ENCODE measurements at places on chromosomes 12 and 14.

GRCh38 chr14:77286576-77286975 is 15.6 kb upstream of the NGB start:
- H3K36me3 ChIP-seq: peaks cover 3% of the 10 kb centered on the region
- no peaks in the 10 kb centered on the region for H3K27me3 ChIP-seq
- no peak overlapping the region for H3K27ac ChIP-seq
- no peak overlapping the region for H3K4me3 ChIP-seq
- no peak for DNase-seq

DNA sequence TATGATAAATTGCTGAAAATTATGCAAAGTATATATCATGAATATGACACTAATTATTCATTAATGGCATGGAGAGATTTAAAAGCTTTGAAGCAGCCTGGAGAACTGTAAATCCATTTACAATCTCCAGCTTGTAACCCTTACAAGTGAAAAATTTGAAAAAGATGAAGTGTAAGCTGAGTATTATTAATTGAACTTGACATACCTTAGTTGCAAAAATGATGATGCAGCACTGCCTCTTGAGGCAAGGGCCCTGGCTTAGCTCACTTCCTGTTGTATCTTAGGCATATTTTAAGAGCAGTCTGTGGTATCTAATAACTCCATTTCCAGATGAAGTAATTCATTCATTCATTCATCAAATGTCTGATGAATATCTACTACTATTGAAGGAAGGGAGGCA is 158.6 kb downstream of the ANO4 start:
- no peaks in the 10 kb centered on the region for H3K4me1 ChIP-seq
- H3K4me3 ChIP-seq: no peak overlapping the region
- no peak for DNase-seq
- H3K27me3 ChIP-seq: no peaks in the 10 kb centered on the region
- H3K36me3 ChIP-seq: no peaks in the 10 kb centered on the region

- no peak overlapping the region for H3K4me3 ChIP-seq
- no peaks in the 10 kb centered on the region for H3K27me3 ChIP-seq
- H3K4me1 ChIP-seq: peaks cover 6% of the 10 kb centered on the region
These were observed 47.2 kb downstream of the PEBP1 start for GRCh38 chr12:118183155-118183554.

- H3K4me3 ChIP-seq: no peak overlapping the region
- H3K27me3 ChIP-seq: no peaks in the 10 kb centered on the region
- no peaks in the 10 kb centered on the region for H3K4me1 ChIP-seq
- DNase-seq: no peak
These were observed 482.4 kb upstream of the SOX5 start for GRCh38 chr12:24431872-24432271.

- H3K4me1 ChIP-seq: peaks cover 53% of the 10 kb centered on the region
- no peak overlapping the region for H3K4me3 ChIP-seq
- H3K27me3 ChIP-seq: no peaks in the 10 kb centered on the region
- no peak for DNase-seq
- H3K36me3 ChIP-seq: no peaks in the 10 kb centered on the region
These were observed 2.9 kb downstream of the SCNN1A start for GRCh38 chr12:6372403-6373003.

DNA sequence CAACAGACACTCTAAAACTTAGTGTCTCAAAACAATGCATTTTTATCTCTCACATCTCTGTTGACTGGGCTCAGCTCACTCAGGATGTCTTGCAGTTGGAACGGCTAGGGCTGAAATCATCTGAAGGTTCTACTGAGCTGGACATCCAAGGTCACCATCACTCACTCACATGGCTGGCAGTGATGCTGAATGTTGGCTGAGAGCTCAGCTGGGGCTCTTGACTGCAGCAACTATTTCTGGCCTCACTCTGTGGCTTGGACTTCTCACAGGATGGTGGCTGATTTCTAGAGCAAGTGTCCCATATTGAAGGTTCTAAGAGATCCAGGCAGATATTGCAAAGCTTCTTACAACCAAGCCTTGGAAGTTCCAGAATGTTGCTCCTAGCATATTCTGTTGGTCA is 166.5 kb downstream of the ZFP36L1 start:
- H3K27ac ChIP-seq: no peak overlapping the region
- peaks cover 12% of the 10 kb centered on the region for H3K4me1 ChIP-seq
- DNase-seq: no peak
- peaks cover 14% of the 10 kb centered on the region for H3K27me3 ChIP-seq

GRCh38 chr12:39605501-39605900 is 14.1 kb downstream of the ABCD2 start:
- no peaks in the 10 kb centered on the region for H3K27me3 ChIP-seq
- no peak overlapping the region for H3K27ac ChIP-seq
- peaks cover 50% of the 10 kb centered on the region for H3K36me3 ChIP-seq
- peaks cover 23% of the 10 kb centered on the region for H3K4me1 ChIP-seq
- no peak for DNase-seq
- no peak overlapping the region for H3K4me3 ChIP-seq

- H3K27ac ChIP-seq: peak overlapping the region; percentile 70
- H3K27me3 ChIP-seq: no peaks in the 10 kb centered on the region
- H3K4me1 ChIP-seq: peaks cover 78% of the 10 kb centered on the region
- no peak overlapping the region for H3K4me3 ChIP-seq
- no peak for DNase-seq
These were observed 76.4 kb downstream of the BORCS5 start for GRCh38 chr12:12433203-12433731.

DNA sequence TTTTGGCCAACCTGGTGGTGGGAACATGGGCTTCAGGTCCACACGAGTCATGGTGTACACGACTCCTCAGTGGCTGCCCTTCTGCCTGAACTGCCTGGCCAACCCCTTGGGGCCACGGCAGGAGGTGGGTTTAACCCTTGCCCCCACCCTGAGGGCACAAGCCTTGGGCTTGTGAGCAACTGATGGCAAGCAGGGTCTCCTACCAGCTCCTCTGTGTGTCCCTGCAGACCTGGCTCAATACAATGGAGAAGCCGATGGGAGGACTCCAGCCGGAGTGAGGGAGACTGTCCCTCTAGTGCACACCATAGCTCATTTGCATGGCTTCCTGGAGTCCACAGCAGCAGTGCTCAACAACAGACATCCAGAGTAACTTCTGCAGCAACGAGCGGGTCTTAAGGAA is 28.0 kb downstream of the JAG2 start:
- no peaks in the 10 kb centered on the region for H3K27me3 ChIP-seq
- no peak overlapping the region for H3K4me3 ChIP-seq
- H3K27ac ChIP-seq: no peak overlapping the region
- no peaks in the 10 kb centered on the region for H3K4me1 ChIP-seq
- H3K36me3 ChIP-seq: no peaks in the 10 kb centered on the region

GRCh38 chr12:84816916-84817695 is 95.5 kb downstream of the SLC6A15 start:
- H3K27ac ChIP-seq: no peak overlapping the region
- H3K4me1 ChIP-seq: no peaks in the 10 kb centered on the region
- no peak overlapping the region for H3K4me3 ChIP-seq
- no peaks in the 10 kb centered on the region for H3K36me3 ChIP-seq

- no peak overlapping the region for H3K4me3 ChIP-seq
- H3K36me3 ChIP-seq: no peaks in the 10 kb centered on the region
- H3K27ac ChIP-seq: no peak overlapping the region
- H3K27me3 ChIP-seq: no peaks in the 10 kb centered on the region
These were observed 160.0 kb upstream of the E2F7 start for GRCh38 chr12:77225373-77225772.

- H3K36me3 ChIP-seq: no peaks in the 10 kb centered on the region
- H3K4me1 ChIP-seq: no peaks in the 10 kb centered on the region
- H3K27me3 ChIP-seq: peaks cover 6% of the 10 kb centered on the region
- no peak for DNase-seq
These were observed 2.5 kb downstream of the MYH7 start for GRCh38 chr14:23432946-23433345.

GRCh38 chr12:69342421-69342820 is 5.8 kb upstream of the LYZ start:
- H3K27me3 ChIP-seq: peaks cover 11% of the 10 kb centered on the region
- H3K4me1 ChIP-seq: peaks cover 2% of the 10 kb centered on the region
- no peak for DNase-seq
- H3K27ac ChIP-seq: no peak overlapping the region
- H3K36me3 ChIP-seq: no peaks in the 10 kb centered on the region
- H3K4me3 ChIP-seq: no peak overlapping the region

GRCh38 chr12:25800101-25800500 is 158.4 kb upstream of the RASSF8 start:
- H3K4me1 ChIP-seq: peaks cover 6% of the 10 kb centered on the region
- peaks cover 1% of the 10 kb centered on the region for H3K27me3 ChIP-seq
- H3K36me3 ChIP-seq: no peaks in the 10 kb centered on the region
- no peak overlapping the region for H3K27ac ChIP-seq
- H3K4me3 ChIP-seq: no peak overlapping the region

- no peaks in the 10 kb centered on the region for H3K4me1 ChIP-seq
- H3K27me3 ChIP-seq: peaks cover 10% of the 10 kb centered on the region
- no peak overlapping the region for H3K4me3 ChIP-seq
- no peaks in the 10 kb centered on the region for H3K36me3 ChIP-seq
- no peak overlapping the region for H3K27ac ChIP-seq
- peak; percentile 69 for DNase-seq
These were observed 62.4 kb upstream of the PLBD1 start for GRCh38 chr12:14629832-14630710.

- H3K4me1 ChIP-seq: peaks cover 5% of the 10 kb centered on the region
- no peaks in the 10 kb centered on the region for H3K36me3 ChIP-seq
- no peak overlapping the region for H3K27ac ChIP-seq
- DNase-seq: no peak
- H3K27me3 ChIP-seq: no peaks in the 10 kb centered on the region
These were observed 375.5 kb downstream of the RAD51B start for GRCh38 chr14:68195126-68195525.

- H3K4me1 ChIP-seq: no peaks in the 10 kb centered on the region
- peaks cover 4% of the 10 kb centered on the region for H3K36me3 ChIP-seq
- H3K27me3 ChIP-seq: no peaks in the 10 kb centered on the region
- no peak overlapping the region for H3K27ac ChIP-seq
- H3K4me3 ChIP-seq: no peak overlapping the region
These were observed 67.7 kb downstream of the RBM19 start for GRCh38 chr12:113898466-113898865.

GRCh38 chr12:57162553-57163125 is 15.2 kb upstream of the LRP1-AS start:
- H3K4me3 ChIP-seq: no peak overlapping the region
- no peaks in the 10 kb centered on the region for H3K36me3 ChIP-seq
- no peaks in the 10 kb centered on the region for H3K27me3 ChIP-seq
- no peak overlapping the region for H3K27ac ChIP-seq

GRCh38 chr12:103929046-103929783 is 995 bp upstream of the HSP90B1 start:
- H3K27ac ChIP-seq: peak overlapping the region; percentile 100
- peak; percentile 86 for DNase-seq
- peaks cover 61% of the 10 kb centered on the region for H3K4me1 ChIP-seq
- peaks cover 41% of the 10 kb centered on the region for H3K36me3 ChIP-seq

DNA sequence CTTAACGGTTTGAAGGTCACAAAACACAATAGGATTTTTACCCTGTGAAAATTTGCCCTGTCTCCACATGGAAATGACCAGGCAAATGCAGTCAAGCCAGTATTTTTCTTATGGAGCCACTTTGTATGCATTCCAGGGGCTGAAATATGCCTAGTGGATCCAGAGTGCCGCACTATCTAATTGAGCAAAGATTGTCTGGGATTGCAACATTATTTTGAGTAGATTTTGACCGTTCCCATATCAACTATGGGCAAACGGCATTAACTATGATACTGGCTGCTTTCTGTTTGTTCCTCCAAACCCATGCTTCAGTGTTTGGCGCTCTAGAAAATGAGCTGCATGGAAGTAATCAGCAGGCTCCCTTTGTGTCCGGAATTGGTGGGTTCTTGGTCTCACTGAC is 223.0 kb downstream of the BTG1 start:
- H3K4me1 ChIP-seq: peaks cover 15% of the 10 kb centered on the region
- H3K27me3 ChIP-seq: no peaks in the 10 kb centered on the region
- no peak overlapping the region for H3K4me3 ChIP-seq
- no peak overlapping the region for H3K27ac ChIP-seq

DNA sequence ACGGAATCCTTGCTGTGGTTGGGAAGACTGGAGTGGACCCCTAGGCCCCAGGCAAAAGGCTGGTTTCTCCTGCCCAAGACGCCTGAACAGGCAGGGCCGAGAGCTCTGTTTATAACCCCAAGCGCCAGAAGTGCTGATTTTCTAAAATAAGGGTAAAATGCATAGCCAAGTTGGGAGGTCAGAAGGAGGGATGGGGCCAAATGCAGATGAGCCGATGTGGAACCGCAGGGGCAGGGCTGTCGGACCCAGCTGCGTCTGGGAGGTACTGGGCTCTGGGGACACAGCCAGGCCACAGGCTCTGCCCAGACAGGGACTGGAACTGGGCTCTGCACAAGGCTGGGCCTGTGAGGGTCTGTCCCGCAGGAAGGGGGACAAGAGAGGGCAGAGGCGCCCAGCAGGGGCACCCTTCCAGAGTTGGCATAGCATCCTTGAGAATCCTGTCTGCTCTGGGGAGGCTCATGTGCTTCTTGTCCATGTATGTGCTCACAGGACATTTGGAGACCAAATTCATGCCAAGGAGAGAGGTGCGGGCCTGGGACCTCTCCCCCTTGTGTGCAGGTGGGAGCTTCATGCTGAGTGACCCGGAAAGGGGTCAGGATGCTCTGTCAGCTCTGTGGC is 49.1 kb downstream of the JAG2 start:
- no peak overlapping the region for H3K27ac ChIP-seq
- no peak overlapping the region for H3K4me3 ChIP-seq
- DNase-seq: no peak
- H3K27me3 ChIP-seq: peaks cover 40% of the 10 kb centered on the region
- H3K4me1 ChIP-seq: no peaks in the 10 kb centered on the region
- H3K36me3 ChIP-seq: peaks cover 3% of the 10 kb centered on the region

GRCh38 chr12:8722286-8722800 is 24.6 kb downstream of the RIMKLB start:
- no peaks in the 10 kb centered on the region for H3K36me3 ChIP-seq
- H3K27me3 ChIP-seq: no peaks in the 10 kb centered on the region
- H3K27ac ChIP-seq: no peak overlapping the region
- H3K4me3 ChIP-seq: no peak overlapping the region
- no peak for DNase-seq
- H3K4me1 ChIP-seq: no peaks in the 10 kb centered on the region

DNA sequence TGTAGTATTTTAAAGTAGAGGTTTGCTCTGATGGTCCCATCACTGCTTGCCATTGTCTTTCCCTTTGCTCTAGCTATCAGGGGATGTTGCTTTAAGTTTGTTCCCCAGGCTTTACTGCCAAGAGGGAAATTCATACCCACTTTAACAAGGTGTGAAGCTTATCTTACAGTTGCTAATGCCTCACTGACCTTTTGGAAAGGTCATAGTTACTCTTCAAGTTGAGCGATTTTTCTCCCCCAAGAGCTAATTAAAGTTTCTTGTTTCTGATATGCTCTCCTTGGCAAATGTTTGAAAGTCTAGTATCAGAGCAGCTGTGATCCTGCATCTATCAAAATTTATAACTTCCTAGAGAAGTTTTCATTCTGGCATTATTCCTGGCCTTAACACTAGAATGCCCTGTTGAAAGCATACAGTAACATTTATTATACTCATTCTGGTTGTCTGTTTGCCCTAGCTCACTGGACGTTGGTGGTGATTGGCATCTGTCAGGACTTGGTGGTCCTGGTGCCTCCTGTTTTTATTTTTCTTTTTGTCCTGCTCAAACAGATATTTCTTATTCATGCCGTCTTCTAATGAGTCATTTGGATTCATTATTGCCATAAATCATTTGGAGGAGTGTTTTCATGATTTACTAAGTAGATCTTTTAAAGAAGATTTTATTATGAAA is 8.1 kb downstream of the ATP2A2 start:
- H3K36me3 ChIP-seq: peaks cover 87% of the 10 kb centered on the region
- H3K27me3 ChIP-seq: no peaks in the 10 kb centered on the region
- DNase-seq: peak; percentile 4
- H3K4me1 ChIP-seq: peaks cover 60% of the 10 kb centered on the region
- H3K27ac ChIP-seq: peak overlapping the region; percentile 29

- no peak for DNase-seq
- no peaks in the 10 kb centered on the region for H3K27me3 ChIP-seq
- no peak overlapping the region for H3K27ac ChIP-seq
- peaks cover 2% of the 10 kb centered on the region for H3K4me1 ChIP-seq
- no peaks in the 10 kb centered on the region for H3K36me3 ChIP-seq
These were observed 53.2 kb upstream of the HIF1A start for GRCh38 chr14:61641914-61642613.

Data from activated CD4-positive, alpha-beta memory T cell treated with anti-CD3 and anti-CD28 coated beads, Interleukin-2, amount 10 ng/mL, durations not matched to agents 7 days and 5 days (primary cell).